Omental fat pad (tissue), 4 donors: ENCODE measurements at places on chromosomes 13 and 19. TPM values are rescaled to one million over a fixed set of nuclear protein-coding genes. Genes with fewer than 3 reads are reported as not detected.

- no peak for DNase-seq
These were observed 3.8 kb upstream of the ZNF414 start for GRCh38 chr19:8517551-8518442.

- no peak for DNase-seq
These were observed 56.5 kb downstream of the VAV1 start for GRCh38 chr19:6828698-6829633.

GRCh38 chr19:54047616-54048015, 16.1 kb downstream of the VSTM1 start:
- DNase-seq: no peak

GRCh38 chr19:45496349-45496953, 396 bp downstream of the RTN2 start:
- DNase-seq: no peak

DNA sequence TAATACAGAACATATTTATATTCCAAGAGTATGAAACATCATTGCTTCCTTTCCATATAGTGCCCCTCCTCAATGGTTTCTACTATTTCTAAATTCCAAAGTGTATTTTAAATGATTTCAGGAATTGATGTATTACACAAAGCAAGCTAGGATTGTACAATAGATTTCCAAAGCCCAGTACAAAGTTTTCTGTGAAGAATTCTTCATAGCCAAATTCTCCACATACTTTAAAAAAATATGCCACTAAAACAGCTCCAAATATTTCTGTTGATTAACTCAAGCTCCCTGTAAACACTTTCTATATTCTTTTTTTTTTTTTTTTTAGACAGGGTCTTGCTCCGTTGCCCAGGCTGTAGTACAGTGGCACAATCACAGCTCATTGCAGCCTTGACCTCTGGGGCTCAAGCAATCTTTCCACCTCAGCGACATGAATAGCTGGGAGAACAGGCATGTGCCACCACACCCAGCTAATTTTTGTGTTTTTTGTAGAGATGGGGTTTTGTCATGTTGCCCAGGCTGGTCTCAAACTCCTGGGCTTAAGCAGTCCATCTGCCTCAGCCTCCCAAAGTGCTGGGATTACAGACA, 50.6 kb downstream of the ELF1 start:
- no peak for DNase-seq

CASP14 gene
- total RNA-seq: not detected

GRCh38 chr13:20823071-20823470, 49.3 kb upstream of the EEF1AKMT1 start:
- no peak for DNase-seq

DNA sequence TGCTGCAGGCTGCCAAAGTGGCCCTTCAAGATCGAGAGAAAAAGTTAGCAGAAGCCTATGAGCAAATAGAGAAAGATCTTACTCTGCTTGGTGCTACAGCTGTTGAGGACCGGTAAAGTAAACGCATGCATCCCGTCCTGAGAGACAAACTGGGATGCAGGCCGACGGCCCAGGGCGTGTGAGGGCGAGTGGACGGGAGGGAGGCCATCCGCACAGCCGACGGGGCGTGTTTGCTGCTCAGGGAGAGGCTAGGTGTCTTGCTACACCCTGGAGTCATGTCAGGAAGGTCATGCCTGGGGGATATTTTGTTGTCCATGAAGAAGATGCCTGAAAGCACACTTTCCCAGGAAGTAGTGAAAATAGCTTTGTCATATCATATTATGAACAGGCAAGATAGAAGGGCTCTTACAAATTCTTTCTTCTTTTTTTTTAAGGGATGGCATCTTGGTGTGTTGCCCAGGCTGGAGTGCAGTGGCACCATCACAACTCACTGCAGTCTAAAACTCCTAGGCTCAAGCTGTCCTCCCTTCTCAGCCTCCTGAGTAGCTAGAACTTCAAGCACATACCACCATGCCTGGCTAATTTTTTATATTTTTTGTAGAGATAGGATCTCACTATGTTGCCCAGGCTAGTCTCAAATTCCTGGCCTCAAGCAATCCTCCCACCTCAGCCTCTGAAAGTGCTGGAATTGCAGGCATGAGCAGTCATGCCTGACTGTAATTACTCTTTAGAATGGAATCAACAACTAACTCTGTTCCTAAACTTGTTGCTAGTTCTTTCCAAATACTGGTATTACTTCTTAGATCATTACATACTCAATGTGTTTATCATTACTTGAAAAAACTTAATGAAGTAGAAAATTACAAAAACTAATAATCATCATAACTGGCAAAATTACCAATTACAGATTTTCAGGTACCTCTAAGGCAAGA, 117.6 kb upstream of the MCF2L start:
- no peak for DNase-seq

DNA sequence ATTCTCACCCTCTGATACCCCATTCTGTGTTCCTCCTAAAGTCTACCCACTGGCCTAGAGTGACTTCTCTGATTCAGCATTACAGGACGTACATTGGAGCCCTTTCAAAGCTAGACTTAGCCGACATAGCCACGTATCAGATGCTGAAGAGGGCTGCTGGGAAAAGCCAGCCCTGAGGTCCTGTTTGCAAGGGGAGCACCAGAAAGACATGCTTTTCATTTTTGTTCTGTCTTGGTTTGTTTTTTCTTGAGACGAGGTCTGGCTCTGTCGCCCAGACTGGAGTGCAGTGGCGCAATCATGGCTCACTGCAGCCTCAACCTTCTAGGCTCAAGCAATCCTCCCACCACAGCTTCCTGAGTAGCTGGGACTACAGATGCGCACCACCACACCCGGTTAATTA, 6.3 kb upstream of the ZSWIM4 start:
- no peak for DNase-seq

PRODH2 gene
- total RNA-seq: not detected

GRCh38 chr13:51235186-51235585, 13.0 kb downstream of the FAM124A start:
- no peak for DNase-seq

DNA sequence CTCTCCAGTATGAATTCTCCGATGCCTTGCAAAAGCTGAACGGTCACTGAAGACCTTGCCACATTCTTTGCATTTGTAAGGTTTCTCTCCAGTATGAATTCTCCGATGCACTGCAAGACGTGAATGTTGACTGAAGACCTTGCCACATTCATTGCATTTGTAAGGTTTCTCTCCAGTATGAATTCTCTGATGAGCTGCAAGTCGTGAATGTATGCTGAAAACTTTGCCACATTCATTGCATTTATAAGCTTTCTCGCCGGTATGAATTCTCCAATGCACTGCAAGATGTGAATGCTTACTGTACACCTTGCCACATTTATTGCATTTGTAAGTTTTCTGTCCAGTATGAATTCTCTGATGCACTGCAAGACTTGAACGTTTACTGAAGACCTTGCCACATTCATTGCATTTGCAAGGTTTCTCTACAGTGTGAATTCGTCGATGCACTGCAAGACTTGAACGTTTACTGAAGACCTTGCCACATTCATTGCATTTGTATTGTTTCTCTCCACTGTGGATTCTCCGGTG, 20.0 kb upstream of the ZNF841 start:
- DNase-seq: no peak

ZC3H13 gene
- 22.7 TPM for total RNA-seq

KLHL1 gene
- not detected for total RNA-seq

TMEM238 gene
- 1.7 TPM for total RNA-seq

- peak; percentile 87 for DNase-seq
These were observed 9.2 kb downstream of the MKNK2 start for GRCh38 chr19:2041683-2042484.

DNA sequence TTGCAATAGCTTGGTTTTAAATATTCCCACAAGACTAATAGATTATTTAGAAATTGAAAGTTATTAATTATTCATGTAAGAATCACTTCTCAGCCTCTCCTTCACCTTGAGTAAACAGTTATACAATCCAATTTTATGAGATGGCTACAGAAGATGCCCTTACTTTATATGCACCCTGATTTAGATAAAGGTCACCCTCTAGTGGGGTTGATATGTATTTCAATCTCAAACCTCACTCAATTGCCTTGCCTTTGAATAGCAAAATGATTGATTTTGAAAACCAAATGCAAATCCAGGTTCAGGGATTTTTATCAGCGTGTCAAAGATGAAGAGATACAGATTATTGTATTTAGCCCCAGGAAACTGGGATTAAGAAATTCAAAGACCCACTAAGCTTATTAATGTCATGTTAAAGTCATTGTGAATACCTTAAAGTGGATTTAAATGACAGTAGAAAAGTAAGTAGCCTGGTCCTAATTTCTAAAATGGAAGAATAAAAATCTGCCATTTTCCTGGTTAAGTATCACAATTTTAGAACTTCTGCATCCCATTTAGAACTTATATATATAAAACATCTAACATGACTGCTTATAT, 305.1 kb downstream of the ITGBL1 start:
- DNase-seq: no peak

- DNase-seq: no peak
These were observed 5.6 kb upstream of the SIGLEC14 start for GRCh38 chr19:51652266-51652665.

GRCh38 chr13:101398191-101398590, 18.1 kb downstream of the NALCN start:
- no peak for DNase-seq

UNC13A gene
- 0.16 TPM for total RNA-seq

TMC4 gene
- total RNA-seq: 1.2 TPM

DNA sequence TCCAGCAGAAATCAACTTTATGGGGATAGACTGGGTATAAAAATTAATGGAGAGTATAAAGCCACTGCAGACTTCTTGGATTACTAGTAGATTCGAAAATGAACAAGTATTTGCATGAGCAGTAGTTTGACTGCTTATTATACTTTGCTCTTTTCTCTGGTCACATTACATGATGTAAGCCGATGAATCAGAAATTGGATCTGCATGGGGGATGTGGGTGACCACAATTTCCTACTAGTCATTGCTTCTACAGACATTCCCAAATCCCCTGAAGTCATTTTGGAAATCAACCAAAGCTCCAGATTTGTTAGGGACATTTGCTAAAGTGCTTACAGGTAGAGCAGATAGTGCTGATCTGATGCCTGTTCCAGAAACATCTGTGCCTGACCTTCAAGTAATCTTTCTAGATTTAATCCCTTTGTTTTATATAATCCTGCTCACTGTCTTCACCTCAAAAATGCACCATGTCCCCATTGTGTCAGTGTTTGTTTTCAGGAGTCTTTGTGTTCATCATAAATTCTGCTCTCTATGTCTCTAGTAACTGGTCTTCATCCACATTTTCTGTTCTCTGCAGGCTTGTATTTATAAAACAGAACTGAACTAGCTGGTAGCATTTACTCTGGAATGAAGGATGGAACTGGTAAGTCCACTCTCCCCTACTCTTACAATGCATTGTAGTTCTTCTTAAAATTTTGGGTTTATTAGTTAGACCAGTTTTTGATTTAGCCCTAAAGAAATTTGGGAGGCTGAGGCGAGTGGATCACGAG, 201.5 kb upstream of the CSNK1A1L start:
- no peak for DNase-seq

CEBPG gene
- 28.7 TPM for total RNA-seq

DNA sequence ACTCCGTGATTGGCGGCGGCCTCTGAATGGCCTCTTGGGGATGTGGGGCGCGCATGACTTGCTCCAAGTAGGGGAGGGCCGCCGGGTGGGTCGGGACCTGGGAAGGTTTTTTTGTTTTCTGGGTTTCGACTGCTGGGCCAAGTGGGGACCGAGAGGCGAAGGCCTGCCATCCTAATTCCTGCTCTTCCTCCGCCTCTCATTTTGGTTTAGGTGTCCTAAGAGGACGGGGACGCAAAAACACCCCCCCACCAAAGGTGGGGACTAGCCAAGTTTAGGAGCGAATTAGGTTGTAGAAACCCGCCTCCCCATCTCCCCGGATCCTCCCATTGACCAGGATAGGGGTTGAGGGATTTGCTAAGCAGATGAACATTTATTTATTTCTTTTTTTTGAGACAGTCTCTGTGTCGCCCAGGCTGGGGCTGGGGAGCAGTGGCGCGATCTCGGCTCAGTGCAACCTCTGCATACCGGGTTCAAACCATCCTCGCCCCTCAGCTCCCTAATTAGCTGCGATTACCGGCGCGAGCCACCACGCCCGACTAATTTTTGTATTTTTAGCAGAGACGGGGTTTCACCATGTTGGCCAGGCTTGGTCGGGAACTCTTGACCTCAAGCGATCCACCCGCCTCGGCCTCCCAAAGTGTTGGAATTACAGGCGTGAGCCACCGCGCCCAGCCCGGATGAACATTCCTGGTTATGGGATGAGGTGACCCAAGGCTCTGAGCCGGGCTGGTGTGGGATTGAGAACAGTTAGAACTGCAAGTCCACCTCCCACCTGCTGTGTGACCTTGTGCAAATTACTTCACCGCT, 838 bp downstream of the PPP2R1A start:
- DNase-seq: no peak

GRCh38 chr13:31261241-31261640, 61.5 kb downstream of the B3GLCT start:
- DNase-seq: no peak

DNA sequence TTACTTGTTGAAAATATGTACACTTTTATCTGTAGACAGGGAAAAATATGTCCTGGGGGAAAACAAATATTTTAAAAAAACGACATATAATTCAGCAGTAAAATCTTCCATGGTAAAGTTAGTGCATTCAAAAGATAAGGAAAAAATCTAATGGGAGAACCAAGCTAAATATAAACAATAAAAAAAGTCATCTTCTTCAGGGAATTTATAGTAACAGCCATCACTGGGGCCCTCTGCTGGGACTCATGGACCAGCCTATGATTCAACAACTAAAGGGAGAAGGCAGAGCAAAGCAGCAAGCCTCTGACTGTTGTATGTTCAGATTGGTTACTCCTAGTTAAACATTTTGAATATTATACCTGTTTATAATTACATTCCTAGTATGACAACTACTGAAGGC, 93.0 kb downstream of the ITGBL1 start:
- DNase-seq: no peak

DNA sequence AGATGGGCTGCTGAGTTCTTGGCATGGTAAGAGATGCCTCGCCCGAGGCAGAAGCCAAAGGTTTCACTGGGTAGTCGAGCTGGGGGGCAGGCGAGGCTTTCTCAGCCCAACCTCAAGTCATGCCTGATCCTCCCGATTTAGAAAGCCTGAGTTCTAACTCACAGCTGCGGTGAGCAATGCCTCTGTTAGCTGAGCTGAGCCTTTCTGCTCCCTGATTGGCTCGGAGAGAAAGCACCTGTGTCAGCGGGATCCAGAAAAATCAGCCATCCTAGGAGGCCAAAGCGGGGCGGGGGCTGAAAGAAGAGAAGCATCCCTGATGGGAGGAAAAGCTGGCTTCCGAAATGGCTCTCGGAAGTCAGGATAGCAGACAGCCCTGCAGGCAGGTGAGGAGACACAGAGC, 44.7 kb downstream of the CACNA1A start:
- DNase-seq: no peak

DNA sequence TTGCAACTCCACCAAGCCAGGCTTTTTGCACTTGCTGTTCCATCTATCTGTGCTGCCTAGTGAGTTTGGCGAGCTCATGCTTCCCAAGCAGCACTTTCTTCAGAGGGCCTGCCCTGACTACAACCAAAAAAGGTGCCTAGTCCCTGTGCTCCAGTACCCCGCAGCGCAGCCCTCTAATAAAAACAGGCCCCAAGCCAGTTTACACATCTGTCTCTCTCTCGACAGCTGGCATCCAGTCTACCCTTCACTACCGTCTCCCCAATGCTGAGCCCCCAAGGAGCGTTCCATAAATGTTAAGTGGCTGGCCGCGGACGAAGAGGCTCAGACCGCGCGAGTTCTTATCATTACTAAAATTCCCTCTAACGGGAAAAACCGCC, 512 bp downstream of the MED4 start:
- DNase-seq: no peak
